ENCODE measurements at places on chromosomes 6 and 20. TPM values are rescaled to one million over a fixed set of nuclear protein-coding genes. Genes with fewer than 3 reads are reported as not detected.

Gene LAMA2
- total RNA-seq: 270 TPM

Gene PTK6
- total RNA-seq: 0.10 TPM

Gene MUC21
- not detected for total RNA-seq

DNA sequence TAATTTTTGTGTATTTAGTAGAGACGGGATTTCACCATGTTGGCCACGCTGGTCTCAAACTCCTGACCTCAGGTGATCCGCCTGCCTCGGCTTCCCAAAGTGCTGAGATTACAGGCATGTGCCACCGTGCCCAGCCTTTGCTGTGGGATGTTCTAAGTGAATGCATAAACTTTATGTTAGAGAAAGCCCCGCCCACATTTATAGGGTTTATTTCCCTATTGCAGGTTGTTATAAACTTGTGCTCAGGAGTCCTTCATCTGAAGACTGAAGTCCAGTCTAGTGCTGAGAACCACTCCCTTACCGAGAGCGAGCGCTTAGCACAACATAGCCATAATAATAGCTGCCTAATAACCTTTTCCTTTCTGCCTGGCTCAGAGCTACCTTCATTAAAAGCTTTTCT is 75.4 kb upstream of the ZNF217 start:
- H3K27ac ChIP-seq: no peak overlapping the region
- no peaks in the 10 kb centered on the region for H3K4me1 ChIP-seq
- no peak for DNase-seq

- H3K4me1 ChIP-seq: no peaks in the 10 kb centered on the region
- H3K4me3 ChIP-seq: no peak overlapping the region
- H3K27me3 ChIP-seq: no peaks in the 10 kb centered on the region
- H3K27ac ChIP-seq: no peak overlapping the region
- peaks cover 23% of the 10 kb centered on the region for H3K36me3 ChIP-seq
Observed at GRCh38 chr20:41125530-41126457, 11.5 kb upstream of the PLCG1 start.

GRCh38 chr20:40966103-40966502 is 62.5 kb upstream of the TOP1 start:
- no peaks in the 10 kb centered on the region for H3K27me3 ChIP-seq
- no peaks in the 10 kb centered on the region for H3K4me1 ChIP-seq
- H3K36me3 ChIP-seq: no peaks in the 10 kb centered on the region
- no peak for DNase-seq

DNA sequence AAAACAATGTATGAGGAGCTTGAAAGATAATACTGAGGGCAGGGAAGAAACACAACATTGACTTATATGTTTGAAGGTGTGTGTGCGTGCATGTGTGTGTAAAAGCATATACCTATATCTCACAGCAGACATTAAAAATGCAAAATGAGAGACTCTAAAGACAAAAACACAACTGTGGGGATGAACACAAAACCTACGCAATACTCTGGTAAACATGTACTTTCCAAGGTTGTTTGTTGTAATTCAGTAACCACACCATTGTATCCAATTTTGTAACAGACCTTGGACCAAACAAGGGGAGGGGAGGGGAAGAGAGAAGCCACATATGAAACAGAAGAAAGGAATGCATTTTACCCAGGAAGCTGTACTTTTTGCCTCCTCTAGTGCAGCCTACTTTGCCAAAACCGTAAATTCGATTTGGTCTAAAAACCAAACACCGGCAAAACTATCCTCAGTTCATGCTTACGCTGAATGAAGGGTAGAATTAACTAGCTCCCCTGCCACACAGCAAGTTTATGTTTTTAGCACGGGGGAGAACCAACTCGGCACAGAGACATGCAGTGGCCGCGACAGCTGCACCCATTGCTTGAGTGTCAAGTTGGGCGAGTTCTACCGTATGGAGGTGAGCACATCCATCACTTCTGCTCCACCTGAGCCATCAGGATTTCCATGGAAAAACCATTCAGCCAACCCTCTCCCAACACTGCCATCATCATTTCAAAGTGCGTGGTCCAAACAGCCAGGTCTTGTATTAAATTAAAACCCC is 50.0 kb downstream of the CNKSR3 start:
- H3K27me3 ChIP-seq: no peaks in the 10 kb centered on the region
- H3K36me3 ChIP-seq: no peaks in the 10 kb centered on the region
- no peak for DNase-seq

DNA sequence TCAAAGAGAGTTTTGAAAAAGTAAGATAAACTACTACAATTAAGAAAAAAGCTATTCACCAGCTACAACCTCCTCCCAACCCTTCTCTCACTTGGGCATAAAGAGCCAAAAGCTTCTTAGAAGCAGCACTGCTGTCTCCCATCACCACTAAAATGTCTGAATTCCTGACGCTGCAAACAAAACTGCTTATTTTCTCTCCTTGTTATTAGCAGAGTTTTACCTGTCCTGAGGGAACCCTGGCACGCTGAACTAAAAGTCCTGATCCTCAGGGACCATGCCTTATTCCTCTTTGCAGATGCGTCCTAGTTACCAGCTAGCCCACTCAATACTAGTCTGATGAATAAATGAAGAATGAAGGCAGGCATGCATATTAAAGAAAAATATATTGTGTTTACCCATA is 1.1 kb downstream of the HACE1 start:
- H3K27me3 ChIP-seq: no peaks in the 10 kb centered on the region
- H3K27ac ChIP-seq: no peak overlapping the region
- peaks cover 11% of the 10 kb centered on the region for H3K4me1 ChIP-seq
- peak overlapping the region; percentile 93 for H3K4me3 ChIP-seq
- DNase-seq: no peak
- H3K36me3 ChIP-seq: no peaks in the 10 kb centered on the region
